ENCODE measurements at places on chromosomes 3 and 15. TPM values are rescaled to one million over a fixed set of nuclear protein-coding genes. Genes with fewer than 3 reads are reported as not detected.

- DNase-seq, result no peak
These were observed 16.7 kb downstream of the DCBLD2 start for GRCh38 chr3:98884675-98885371.

DNA sequence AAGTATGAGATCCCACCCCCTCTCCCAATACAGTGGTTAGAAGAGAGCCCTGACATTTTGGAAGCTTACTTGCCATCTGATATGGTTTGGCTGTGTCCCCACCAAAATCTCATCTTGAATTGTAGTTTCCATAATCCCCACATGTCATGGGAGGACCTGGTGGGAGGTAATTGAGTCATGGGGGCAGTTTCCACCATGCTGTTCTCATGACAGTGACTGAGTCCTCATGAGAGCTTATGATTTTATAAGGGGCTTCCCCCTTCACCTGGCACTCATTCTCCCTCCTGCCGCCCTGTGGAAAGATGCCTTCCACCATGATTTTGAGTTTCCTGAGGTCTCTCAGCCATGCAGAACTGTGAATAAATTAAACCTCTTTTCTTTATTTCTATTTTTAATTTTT, 28.8 kb upstream of the HES1 start:
- DNase-seq, result no peak

DNA sequence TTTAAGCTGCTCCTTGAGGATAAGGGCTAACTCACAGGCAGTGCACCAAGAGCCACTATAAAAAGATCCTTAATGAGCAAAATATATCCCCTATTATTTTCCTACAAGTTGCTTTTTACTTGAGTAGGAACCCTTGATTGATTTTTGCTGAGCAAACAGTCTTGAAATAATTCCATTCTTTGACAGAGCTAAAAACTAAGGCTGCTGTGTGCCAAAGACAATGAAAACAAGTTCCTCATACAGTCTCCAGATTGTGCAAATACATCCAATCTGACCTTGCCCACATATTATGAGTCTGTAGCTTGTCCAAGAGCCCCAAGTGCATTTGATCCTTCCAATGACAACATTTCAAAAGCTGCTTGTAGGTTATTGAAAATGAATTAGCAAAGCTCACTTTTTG, 15.0 kb downstream of the PRKAR2A start:
- DNase-seq, result no peak

DNA sequence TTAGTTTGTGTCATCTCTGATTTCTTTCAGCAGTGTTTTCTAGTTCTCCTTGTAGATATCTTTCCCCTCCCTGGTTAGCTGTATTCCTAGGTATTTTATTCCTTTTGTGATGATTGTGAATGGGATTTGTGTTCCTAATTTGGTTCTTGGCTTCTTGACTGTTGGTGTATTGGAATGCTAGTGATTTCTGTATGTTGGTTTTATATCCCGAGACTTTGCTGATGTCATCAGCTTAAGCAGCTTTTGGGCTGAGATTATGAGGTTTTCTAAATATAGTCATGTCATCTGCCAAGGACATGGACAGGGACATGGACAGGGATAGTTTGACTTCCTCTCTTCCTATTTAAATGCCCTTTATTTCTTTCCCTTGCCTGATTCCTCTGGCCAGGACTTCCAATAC, 35.8 kb downstream of the MYO9A start:
- no peak for DNase-seq

DNA sequence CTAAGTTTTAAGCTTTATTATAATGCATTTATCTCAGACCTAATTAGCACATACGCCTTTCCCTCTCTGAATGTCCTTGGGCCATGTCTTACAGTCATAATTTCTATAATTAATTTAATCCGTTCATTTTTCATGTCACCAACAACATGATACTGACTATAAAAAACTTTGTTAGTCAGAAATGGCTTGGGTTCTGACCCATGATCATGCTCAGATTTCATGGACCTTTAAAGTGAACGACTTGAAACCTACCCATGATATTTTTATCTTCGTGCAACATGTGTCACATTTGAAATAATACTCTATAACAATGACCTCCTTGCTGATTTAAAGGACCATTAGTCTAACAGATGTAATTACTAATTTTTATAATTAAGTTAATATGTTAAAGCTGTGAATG, 1033.8 kb downstream of the DIPK2A start:
- DNase-seq, result no peak

MELTF gene
- 46.8 TPM for total RNA-seq

HYAL1 gene
- 0.23 TPM for total RNA-seq

Data from PC-3 (cell line).